ENCODE measurements at places on chromosomes 4 and X.
A peak's percentile ranks its signal among the peaks of the same experiment; 100 is the strongest.

DNA sequence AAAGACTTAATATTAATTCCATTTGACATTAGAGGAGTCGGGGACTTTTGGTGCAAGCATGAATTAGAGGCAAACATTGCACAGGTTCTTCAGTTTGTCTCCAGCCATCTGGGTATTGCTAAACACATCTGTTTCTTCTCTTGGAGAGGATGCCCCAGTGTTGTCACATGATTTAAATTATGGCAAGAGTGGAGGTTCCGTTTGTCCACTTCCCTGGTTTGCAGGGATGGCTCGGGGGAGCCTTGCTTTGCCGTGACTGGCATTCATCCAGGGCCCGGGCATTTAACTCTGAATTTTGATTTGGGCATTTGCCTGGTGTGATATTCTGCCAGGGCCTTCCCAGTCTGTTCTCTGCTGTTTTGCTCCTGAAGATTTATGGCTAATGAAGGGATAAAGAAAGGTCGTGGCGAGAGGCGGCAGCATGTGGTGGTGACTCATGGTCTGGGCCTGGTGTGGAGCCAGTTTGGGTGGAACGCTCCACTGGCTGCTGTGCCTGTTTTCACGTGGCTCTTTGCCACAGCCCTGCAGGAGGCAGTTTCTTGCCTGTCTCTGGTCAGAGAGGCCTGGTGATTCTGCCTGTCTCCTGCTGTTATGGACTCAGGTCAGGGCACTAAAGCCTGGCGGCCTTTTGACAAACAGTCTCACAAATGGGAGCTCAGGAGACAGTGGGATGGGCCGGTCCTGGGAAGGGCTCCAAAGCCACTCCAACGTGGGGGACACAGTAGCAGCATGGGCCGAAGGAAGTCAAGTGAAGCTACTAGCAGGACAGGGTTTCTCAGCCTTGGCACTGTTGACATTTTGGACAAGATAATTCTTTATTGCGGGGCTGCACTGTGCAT, 99.4 kb upstream of the PGRMC2 start:
- no peak for DNase-seq

DNA sequence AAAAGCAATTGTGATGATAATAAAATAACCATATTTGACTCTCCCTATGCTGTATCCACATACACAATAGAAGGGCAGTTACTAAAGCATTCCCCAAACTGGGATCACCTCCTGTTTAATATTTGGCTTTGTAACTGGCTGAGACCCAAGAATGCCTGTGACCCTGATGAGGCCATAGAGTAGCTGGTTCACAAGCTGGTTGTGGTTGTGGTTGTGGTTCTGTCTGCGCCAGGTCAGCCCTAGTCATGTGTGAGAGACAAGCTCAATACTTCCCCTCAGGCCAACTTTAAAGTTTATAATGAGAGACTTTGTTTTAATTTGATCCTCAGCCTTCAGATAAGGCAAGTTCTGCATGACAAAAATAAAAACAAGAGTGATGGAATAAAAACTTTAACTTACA, 209.9 kb downstream of the PARM1 start:
- DNase-seq: no peak

DNA sequence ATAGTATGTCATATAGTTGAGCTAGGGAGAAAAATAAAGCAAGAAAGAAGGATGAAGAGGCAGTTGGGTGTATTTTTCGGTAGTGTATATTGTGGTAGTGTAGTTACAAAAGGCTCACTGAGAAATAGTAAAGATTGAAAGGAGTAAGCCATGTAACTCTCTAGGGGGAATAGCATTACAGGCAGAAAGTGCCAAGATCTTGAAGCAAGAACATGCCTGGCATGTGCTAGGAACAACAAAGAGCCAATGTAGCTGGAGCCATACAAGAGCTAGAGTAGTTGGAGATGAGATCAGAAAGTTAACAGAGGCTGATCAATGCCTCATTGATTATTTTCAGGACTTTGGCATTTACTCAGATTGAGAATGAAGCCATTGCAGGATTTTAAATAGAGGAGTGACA, 3.0 kb downstream of the ABCE1 start:
- no peak for DNase-seq

GRCh38 chrX:53580742-53581504, 105.6 kb downstream of the HUWE1 start:
- DNase-seq: no peak

DNA sequence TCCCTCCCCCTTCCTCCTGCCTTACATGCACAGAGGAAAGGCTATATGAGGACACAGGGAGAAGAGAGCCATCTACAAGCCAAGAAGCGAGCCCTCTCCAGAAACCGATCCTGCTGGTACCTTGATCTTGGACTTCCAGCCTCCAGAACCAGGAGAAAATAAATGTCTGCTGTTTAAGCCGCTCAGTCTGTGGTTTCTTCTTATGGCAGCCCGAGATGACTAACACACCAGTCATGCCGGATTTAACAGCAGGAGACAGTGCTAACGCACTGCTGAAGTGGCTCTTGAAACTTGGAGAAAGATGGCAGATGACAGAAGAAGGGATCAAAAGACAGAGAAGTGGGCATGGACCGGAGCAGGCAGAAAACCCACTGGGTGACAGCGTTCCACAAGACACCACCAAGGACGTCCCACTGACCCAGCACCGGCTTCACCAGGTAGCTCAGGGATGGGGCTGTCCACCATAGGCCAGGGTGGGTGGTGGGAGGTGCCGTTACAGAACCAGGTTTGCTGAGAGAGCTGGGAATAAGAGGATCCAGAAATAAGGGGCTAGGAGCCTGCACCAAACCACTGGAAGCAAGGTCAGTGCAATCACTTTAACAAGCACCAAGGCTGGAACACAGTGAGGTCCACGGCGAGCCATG, 6.2 kb upstream of the MAN2B2 start:
- DNase-seq: no peak

DNA sequence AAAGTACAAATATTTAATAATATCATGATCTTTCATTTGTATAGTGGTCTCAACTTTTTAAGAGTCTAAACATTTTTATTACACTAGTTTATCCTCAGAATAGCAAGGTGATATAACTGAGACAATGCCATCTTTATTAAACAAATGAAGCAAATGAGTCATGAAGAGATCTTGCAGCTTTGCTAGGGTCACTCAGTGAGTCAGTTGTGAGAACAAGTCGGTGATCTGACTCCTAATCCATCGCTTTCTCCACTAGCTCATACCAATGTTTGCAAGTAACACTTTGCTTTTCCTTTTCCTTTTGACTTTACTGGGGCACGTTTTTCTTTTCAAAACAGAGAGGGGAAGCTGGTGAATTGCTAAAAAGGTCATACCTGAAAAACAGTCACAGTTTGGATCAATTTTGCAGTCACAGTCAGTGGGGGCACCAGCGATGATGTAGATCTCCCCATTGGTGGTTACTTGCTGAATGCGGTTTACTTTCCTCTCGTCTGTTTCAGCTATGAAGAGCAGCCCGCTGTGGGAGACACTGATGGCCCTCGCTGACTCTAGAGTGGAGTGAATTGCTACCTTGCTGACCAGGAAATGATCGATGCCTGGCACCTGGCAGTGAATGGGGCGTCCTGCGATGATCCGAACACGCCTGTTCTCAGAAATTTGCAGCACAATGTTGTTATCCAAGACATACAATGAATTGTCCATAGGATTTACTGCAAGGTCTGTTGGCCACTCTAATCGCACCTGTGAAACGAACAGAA, 75.7 kb downstream of the SH2D1A start:
- DNase-seq: no peak

DNA sequence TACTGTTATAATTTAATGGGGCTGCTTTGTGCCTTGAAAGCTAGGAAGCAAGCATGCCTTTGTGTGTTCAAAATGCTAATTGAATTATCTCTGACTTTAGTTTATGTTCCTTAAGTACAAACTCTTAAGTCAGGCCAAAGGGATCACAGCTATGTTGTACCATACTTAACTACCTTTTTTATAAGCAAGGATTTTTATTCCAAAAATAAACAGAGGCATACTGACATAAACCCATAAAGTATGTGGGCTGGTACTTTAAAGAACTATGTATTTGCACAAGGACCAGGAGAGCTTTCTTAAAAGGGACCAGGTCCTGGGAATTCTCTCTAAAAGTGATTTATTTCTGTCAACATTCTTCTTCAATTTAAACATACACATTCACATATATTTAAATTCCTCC, 57.8 kb upstream of the HCCS start:
- DNase-seq: no peak

DNA sequence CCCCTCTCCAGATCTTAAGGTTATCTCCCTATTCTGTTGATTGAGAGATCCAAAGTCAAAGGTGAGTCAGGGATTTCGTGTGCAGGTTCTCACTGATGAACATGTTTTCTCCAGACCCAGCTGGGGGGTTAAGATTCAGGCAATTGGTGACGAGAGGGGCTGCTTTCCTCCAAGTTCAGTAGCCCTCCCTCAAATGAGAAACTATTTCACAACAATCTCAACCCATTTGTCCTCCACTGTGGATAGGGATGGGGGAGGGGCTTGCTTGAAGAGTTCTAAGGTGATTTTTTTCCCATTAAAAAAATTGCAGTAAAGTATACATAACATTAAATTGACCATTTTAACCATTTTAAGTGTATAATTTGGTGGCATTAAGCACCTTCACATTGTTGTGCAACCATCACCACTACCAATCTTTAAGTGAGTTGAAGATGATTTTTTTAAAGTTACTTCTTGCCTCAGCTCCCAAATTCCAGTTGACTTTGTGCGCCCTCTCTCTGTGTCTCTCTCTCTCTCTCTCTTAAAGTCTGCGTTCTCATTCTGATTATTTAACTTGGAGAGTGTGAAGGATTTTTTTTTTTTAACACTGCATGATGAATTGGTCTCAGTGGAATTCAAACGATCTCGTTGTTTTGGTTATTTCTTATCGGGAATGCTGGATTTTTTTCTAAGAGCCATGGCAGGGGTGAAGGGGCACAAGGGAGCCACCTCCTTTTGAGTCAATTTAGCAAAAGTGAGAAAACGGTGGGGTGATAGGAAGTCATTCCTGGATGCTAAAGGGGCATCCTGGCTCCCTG, 175.9 kb downstream of the SHROOM3 start:
- DNase-seq: no peak

- DNase-seq: no peak
Observed at GRCh38 chr4:784401-785331, 41.3 kb downstream of the CPLX1 start.

GRCh38 chr4:147088146-147088545, 142.5 kb upstream of the TTC29 start:
- DNase-seq: no peak

DNA sequence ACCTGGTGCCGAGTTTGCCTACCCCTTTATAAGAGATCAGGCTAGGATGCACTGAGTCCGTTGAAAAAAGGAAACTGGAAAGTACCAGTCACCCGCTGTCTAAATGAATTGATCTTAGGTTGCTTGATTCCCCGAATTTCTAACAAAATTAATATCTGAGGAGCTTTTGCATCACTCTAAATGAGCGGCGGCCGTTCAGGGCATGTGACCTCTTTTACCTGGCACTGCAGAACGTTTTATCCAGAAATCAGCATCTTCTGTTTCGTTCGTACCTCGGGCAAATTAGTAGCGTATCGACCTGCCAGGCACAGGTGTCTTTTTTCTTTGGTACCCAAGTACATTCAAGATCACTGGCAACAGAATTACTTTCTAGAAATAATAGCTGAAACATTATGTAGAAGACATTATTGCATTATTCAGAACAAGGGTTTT, 876 bp downstream of the KLHL2 start:
- DNase-seq: peak; percentile 54

DNA sequence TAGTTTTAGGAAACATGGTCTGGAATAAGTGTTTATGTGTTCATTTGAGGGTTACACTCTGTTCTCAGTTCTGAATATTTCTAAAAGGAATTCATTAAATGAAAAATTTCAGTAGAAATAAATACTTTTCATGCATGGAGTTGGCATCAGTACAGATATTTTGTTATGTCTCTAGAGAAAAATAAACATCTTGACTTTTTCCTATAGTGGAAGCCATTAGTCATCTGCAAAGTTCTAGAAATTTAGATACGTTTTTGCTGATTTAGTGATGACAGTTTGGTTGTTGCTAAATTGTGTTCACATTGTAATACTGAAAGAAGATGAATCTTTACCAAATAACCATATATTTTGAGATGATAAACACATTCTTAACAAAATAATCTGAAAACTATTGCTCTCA, 268.2 kb upstream of the TEX13A start:
- no peak for DNase-seq

Measured in CD4-positive, alpha-beta T cell (primary cell).